Lung (tissue), 17 donors: ENCODE measurements at places on chromosomes 12 and 14. TPM values are rescaled to one million over a fixed set of nuclear protein-coding genes. Genes with fewer than 3 reads are reported as not detected.
A peak's percentile ranks its signal among the peaks of the same experiment; 100 is the strongest.

The PGF gene
- total RNA-seq, result 8.7 TPM

GRCh38 chr14:73293782-73294781 is 56.8 kb downstream of the PAPLN start:
- H3K4me3 ChIP-seq, result no peak overlapping the region
- H3K36me3 ChIP-seq, result peaks cover 8% of the 10 kb centered on the region
- no peaks in the 10 kb centered on the region for H3K27me3 ChIP-seq
- H3K27ac ChIP-seq, result no peak overlapping the region

DNA sequence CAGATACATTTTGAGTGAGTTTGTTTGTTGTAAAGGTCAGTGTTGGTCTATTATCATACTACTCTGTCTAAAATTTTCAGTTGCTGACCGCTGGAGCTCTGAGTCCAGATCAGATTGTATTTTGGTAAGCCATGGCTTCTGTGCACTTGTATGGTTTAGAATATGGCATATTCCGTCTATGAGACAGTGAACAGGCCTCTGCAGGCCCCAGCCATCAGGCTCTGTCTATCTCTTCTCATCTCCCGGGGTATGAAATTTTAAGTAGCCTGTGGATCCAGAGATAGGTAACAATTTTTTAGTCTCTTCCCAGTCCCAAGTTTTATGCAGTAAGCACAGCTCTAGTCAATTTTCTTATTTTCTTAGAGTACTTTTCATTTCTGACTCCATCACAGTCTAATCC is 1929.1 kb upstream of the SEL1L start:
- H3K36me3 ChIP-seq, result no peaks in the 10 kb centered on the region
- no peak overlapping the region for H3K27ac ChIP-seq
- H3K27me3 ChIP-seq, result no peaks in the 10 kb centered on the region
- H3K4me1 ChIP-seq, result no peaks in the 10 kb centered on the region
- no peak for DNase-seq
- H3K4me3 ChIP-seq, result no peak overlapping the region

DNA sequence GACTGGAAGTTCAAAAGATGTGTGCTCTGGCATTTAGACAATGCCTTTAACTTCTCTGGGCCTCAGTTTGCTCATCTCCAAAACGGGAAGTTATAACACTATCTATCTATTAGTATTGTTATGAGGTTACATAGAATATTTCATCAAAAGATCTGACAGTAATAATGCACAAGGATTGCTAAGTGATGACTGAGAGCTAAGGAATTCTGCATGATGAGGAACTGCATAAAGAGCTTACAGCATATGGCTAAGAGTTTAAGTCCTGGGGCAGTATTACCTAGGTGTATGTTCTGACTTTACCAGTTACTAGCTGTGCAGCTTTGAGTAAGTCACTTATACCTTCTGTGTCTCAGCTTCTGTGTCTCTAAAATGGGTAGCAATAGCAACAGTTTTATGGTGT is 160.1 kb upstream of the TMPO start:
- no peak for DNase-seq
- H3K27ac ChIP-seq, result no peak overlapping the region
- H3K4me1 ChIP-seq, result no peaks in the 10 kb centered on the region
- H3K36me3 ChIP-seq, result no peaks in the 10 kb centered on the region
- no peak overlapping the region for H3K4me3 ChIP-seq

GRCh38 chr12:124774054-124774461 is 89.6 kb downstream of the SCARB1 start:
- H3K36me3 ChIP-seq, result peaks cover 2% of the 10 kb centered on the region
- H3K4me1 ChIP-seq, result peaks cover 2% of the 10 kb centered on the region
- no peak for DNase-seq
- no peaks in the 10 kb centered on the region for H3K27me3 ChIP-seq
- no peak overlapping the region for H3K27ac ChIP-seq

GRCh38 chr12:10721651-10722501 is 1.2 kb downstream of the YBX3 start:
- peak overlapping the region; percentile 99 for H3K27ac ChIP-seq
- H3K4me1 ChIP-seq, result peaks cover 5% of the 10 kb centered on the region
- peaks cover 10% of the 10 kb centered on the region for H3K27me3 ChIP-seq
- DNase-seq, result peak; percentile 92
- no peaks in the 10 kb centered on the region for H3K36me3 ChIP-seq
- H3K4me3 ChIP-seq, result peak overlapping the region; percentile 88
